ENCODE measurements at places on chromosomes 6 and 20.

GRCh38 chr6:118594877-118595276 is 46.8 kb downstream of the PLN start:
- no peak for DNase-seq

GRCh38 chr6:20837189-20837588 is 302.9 kb downstream of the CDKAL1 start:
- DNase-seq, result no peak

- DNase-seq, result no peak
Measured at GRCh38 chr20:62494980-62495748, 19.4 kb upstream of the GATA5 start.

GRCh38 chr20:42391807-42392206 is 773.6 kb upstream of the CHD6 start:
- no peak for DNase-seq

DNA sequence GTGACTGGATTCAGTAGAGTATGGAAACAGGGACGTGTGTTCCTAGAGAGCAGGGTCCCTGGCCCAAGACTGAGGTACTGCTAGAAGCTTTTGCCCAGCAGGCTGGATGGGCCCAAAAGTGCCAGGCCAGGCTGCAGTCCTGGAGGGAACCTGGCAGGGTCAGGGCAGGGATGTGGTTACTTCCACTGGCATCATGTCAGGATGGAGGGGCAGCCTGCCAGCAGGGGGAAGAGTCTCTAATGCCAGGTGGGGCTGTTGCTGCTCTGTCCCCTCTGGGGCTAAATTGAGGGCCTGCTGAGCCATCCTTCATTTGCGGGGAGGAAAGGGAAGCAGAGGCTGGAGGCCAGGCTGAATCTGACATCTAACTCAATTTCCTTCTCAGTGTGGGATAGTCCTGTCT is 17.2 kb downstream of the ZDHHC14 start:
- DNase-seq, result no peak

- no peak for DNase-seq
Measured at GRCh38 chr6:83854001-83854501, 891 bp downstream of the RIPPLY2 start.

DNA sequence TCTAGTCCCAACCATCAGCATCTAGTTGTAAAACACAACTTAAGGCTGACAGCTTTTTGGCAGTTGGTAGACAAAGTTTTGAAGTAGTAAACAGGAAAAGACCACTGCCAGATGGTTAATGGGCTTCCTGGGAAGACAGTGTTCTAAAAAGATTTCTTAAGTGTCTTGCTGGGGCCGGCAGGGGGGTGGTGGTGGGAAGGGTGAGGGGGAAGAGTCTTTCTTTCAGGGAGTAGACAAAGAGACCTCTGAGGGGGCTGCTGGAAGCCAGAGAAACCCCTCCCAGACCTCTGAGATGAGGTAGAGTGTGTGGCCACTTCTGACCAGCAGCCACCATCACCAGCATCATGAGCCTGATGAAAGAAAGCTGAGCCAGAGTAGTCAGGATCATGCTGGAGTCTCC is 784.9 kb downstream of the TENT5A start:
- DNase-seq, result no peak

- DNase-seq, result no peak
Measured at GRCh38 chr6:18072841-18073240, 49.6 kb downstream of the NHLRC1 start.

GRCh38 chr6:113031591-113032238 is 684.6 kb downstream of the RFPL4B start:
- no peak for DNase-seq

- DNase-seq, result no peak
Measured at GRCh38 chr6:36131511-36132245, 1.4 kb downstream of the MAPK13 start.

All from effector CD8-positive, alpha-beta T cell (primary cell).